IPS DF 19.7 (cell line): ENCODE measurements at places on chromosomes 1 and 21.

GRCh38 chr1:206963119-206963712, 7.0 kb downstream of the FCAMR start:
- no peak for DNase-seq

DNA sequence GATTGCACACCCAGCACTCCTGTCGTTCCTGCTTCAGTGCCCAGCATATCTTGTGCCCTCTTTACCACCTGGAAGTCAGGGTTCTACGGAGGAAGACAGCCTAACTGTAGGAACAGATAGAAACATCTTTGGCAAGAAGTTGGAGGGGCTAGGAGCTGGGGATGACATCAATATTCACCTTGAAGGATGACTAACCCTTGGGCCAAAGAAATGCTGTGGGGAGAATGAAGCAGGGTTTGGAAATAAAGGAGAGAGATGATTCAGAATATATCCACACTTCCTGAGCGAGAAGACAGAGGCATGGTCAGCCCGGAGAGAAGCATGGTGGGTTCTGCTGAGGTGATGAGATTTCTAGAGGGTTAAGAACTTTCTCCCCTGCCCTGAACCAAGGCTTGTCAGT, 4.6 kb upstream of the NKAIN1 start:
- no peak for DNase-seq

DNA sequence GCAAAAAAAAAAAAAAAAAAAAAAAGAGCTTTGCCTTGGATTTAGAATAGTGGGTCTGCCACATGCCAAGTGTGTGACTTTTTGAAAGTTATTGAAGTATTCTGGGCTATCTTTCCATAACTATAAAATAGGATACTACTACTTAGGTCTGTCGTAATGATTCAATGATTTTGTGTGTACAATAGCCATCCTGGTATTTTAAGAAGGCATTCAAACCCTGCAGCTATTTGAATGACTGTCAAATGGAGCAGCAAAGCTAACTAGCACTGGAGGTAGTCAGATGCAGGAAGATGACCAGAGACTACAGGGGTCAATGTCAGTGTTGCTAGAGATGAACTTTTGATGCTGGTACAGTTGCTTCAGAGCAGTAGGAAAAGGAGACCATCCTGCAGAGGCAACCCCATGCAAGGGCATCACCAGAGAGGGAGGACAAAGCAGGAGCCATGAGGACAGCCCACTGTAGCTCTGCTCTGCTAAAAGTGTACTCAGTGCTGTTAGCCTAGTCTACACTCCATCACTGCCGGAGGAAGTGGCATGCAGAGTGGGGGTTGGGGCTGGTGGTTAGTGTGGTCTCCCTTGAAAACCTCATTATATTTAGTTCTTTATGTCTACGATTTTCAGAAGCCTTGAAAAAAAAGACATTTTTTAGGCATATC, 29.0 kb downstream of the DUSP10 start:
- DNase-seq = no peak

GRCh38 chr1:198889101-198889500, 250.3 kb downstream of the PTPRC start:
- DNase-seq = no peak

DNA sequence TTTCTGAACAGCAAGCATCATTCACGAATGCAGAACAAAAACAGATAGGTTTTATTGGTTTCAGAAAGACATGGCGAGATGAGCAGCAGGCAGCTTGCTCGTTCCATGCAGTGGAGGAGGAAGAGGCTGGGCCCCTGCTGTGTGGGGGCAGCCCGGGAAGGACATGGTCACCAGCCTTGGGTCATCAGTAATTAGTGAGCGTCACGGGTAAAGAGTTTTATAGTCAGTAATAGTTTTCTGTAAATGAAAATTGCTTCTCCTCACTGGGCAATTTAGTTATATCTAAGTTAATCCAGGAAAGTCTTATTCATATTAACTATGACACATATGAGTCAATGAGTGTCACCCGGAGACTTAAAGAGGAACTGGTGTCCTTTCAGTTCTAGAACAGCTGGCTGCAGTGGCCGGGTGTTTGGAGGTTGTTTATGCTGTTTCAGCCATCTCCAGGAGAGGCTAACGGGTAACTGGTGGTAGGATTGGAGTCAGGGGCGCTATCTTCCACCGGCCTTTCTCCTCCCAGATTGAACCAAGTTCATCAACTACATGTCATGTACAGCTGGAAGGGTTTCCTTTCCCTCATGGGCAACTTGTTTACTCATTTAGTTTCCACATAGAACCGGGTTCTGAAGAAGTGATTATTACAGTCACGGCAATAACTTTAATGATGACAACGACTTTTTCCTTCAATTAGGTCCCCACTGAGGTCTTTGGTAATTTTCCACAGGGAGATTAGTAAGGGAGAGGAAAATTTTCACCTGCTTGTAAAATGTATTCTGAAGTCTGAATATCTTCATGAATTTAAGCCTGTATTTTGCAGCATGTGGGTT, 34.6 kb upstream of the SLC45A1 start:
- no peak for DNase-seq

DNA sequence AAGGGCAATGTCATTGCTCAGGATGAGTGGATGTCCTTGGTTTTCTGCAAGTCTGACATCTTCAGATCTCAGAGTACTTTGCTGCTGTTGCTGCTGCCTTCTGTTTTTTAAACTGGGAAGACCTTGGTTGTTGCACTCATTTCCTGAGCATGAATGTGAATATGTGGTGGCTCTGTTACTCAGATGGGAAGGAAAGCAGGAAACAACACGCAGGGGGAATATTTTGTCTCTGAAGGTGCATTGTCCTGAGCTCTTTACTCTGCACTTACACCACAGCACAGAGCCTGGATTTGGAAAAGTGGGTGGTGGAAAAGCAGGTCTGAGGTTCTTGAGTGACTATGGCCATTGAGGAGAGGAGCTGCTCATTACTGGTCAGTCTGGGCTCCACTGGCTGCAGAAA, 36.3 kb downstream of the PTGFRN start:
- no peak for DNase-seq

DNA sequence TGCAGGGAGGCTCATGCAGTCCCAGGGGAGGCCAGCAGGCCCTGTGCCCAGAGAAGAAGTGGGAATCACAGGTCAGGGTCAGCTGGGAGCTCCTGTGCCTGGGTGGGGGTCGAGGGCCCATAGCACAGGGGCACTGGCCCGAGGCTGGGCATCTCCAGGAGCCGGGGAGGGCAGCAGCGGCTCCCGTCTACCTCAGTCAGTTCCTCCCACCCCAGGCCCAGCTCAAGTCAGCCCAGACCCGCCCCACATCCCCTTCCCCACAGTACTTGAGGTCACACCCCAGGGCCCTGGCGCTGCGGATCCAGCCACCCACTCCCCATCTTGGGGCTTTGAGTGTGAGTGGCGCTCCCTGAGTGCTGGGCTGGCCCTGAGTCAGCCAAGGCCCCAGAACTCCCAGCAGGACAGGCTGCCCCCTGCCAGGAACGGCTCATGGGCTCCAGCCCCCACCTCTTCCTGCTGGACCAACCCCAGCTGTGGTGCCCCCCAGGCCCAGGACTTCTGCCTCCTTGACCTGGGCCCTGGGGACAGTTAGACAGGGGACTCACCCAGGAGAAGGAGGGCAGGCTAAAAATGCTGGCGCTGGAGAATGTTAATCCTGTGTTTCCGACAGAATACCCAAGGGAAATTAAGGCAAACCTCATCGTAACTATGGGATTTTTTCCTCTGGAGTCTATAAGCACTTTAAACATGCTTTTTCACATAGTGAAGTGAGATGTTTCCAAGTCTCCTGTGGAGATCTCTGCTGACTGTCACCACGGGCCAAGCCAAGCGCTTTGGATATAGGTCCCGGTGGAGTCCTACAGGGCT, 68.8 kb upstream of the COL6A1 start:
- DNase-seq = no peak

GRCh38 chr1:226568975-226569741, 20.6 kb downstream of the STUM start:
- DNase-seq = no peak

DNA sequence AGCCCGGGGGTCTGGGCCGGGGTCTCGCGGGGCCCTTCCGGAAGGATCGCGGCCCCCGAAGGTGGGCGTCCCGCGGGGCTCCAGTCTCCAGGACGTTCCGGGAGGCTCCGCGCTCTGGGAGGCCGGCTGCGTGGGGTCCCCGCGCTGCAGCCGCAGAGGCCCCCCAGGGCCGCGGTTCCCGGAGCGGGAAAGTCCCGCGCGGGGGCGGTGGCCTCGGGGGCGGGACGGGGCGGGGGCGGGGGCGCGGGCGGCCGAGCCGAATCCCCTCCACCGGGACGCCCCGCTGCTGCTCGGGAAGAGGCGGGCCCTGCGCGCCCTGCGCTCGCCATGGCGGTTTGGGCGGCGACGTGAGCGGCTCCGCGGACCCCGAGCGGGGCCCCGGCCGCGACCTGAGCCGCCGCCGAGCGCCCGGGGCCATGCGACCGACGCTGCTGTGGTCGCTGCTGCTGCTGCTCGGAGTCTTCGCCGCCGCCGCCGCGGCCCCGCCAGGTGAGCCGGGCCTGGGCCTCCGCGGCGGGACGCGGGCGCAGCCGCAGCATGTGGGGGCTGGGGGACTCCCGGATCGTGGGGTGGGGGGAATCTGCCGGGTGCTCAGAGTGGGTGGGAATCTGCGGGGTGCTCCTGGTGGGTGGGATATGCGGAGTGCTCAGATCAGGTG, at the start of gene IFNGR2:
IFNGR2 (plus strand) TSS at position 286 of the 658 bp plus-strand sequence; CDS start at position 417, 131 bp downstream.
- DNase-seq = no peak

DNA sequence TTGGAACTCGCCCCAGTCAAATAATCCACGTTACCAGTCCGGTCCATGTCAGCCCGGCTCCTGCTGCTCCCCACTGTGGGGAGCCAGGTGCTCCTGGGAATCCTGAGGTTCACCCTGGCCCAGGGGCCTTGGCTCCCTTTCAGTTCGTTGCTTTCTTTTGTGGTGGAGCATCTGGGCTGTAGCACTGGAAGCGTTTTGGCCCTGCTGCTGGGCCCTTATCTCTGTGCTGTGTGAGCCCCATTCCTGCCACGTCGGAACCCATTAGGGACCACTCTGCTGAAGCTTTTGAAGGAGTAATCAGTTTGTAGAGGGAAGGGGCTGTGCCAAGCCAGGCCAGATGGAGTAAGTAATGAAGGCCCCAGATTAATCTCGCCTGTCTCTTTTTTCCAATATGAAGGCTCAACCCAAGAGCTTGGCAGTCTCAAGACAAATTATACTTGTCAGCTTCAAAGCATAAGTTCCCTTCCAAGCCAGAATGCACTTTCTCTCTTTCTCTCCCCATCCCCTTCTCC, 82.3 kb downstream of the PGM1 start:
- DNase-seq = no peak

DNA sequence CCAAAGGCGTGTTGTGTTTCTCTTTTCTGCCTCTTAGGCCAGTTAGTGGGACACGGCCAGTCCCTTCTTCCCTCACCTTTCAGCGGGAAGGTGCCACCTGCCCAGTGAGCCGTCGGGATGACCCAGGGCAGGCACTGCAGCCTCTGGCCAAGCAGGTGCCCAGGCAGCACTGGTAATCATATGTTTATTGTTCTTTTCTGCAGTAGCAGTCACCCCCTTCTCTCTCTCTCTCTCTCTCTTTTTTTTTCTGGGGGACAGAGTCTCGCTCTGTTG, 38.2 kb downstream of the CRYAA start:
- no peak for DNase-seq

- DNase-seq = no peak
Measured at GRCh38 chr1:145918144-145918991, at the start of gene PEX11B. Gene PEX11B, minus strand, starts transcription at chr1:145918717. Its CDS starts 29 bp downstream, at chr1:145918688.

DNA sequence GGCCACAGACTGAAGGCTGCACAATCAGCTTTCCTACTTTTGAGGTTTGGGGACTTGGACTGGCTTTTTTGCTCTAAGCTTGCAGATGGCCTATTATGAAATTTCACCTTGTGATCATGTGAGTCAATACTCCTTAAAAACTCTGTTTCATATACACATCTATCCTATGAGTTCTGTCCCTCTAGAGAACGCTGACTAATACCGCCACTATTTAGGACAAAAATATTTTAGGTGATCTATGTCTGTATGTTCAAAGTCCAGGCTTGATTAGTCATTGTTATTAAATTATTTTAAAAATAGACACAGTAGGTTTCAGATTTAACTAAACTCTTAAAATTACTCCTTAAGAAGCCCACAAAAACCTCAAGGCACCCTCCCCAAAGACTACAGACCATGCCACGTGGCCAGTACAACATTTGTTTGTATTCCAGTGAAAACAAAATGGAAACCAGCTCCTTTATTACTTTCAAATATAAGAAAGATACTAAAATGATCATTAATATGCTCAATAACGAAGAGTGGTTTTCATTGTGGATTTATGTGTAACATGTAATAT, 63.1 kb downstream of the TMPRSS15 start:
- no peak for DNase-seq

- peak; percentile 1 for DNase-seq
Measured at GRCh38 chr1:74343216-74343615, 108.0 kb downstream of the TNNI3K start.

DNA sequence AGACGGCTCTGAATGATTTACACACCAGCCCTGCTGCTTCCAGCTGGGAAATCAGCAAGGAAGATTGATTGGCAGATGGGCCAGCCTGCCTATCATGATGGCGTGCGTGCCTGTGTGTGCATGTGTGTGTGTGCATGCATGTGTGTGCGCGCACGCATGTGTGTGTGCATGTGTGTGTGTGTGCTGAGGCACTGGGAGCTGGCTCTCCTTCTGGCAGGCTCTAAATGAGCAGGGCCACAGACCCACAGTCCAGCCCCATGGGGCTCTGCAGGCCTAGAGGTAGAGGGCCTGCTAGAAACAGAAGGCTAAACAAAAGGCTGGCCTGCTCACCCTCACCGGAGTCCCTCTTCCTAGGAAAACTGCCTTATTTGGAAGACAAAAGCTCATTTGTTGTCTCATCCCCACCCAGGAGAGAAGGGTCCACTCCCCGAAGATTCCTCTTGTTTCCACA, 6.0 kb downstream of the KLHDC8A start:
- DNase-seq = peak; percentile 72

DNA sequence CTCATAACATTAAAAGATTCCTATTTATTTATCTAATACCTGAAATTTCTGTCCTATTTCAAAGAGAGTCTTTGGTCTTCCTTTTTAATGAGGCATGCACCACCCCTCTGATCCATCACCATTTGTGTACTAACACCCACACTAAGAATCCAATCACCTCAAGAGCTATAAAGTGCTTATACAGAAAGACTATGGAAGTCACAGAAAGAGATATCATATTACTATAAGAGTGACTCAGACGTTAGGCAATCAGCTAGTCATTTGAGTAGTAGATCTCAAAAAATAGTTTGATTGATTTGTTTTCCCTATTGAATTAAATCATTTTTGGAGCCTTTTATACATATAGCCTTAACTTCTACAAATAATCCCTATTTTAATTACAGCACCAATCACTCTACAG, 46.1 kb downstream of the NME7 start:
- no peak for DNase-seq
